ENCODE measurements at places on chromosomes 2 and 18.

DNA sequence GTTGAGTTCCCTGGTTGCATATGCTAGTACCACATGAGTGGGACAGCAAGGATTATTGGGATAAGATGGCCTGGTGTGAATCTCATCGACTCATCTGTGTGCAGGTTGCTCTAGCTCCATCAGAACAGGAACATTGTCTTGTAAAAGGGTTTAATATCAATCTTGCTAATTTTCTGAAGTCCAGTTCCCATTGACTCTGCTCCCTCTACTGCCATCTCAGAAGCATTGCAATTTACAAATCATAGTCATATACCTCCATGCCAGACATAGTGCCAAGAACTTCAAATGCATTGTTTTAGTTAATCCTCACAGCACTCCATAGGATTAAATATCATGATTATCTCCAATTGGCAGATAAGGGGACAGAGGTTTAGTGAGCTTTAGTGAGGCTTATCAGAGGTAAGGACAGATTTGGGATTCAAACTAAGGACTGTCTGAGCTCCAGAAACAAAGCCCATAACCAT, 4.8 kb upstream of the STAT4 start:
- peak; percentile 67 for DNase-seq

DNA sequence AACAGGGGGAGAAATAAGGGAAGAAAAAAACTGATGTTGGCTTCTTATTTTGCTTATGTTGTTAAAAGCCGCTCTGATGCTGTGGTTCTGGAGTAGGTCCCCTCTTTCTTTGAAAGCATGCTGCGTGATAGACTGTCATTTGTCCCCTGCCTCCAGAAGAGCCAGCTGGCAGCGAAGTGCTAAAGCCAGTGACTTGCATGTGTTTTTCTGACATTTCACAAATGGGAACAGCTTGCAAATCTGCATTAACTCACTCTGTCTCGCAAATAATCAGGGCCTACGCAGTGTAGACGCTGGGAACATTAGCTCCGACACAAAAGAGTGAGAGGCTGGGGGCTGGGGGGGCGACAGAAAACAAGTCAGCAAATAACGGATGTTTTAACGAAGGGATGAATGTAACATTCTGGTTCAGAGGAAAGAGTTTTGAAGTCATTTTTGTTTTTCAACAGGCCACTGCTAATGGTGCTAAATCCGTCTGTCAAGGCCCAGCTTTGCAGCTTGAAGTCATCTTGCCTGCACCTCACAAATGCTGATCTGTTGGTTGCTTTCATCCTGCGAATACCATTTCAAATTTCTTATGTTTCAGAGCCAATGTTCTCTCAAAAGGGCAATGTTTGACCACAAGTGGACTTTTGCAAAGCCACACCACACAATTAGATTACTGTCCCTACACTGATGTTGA, 68.8 kb upstream of the PIK3C3 start:
- DNase-seq, result no peak

DNA sequence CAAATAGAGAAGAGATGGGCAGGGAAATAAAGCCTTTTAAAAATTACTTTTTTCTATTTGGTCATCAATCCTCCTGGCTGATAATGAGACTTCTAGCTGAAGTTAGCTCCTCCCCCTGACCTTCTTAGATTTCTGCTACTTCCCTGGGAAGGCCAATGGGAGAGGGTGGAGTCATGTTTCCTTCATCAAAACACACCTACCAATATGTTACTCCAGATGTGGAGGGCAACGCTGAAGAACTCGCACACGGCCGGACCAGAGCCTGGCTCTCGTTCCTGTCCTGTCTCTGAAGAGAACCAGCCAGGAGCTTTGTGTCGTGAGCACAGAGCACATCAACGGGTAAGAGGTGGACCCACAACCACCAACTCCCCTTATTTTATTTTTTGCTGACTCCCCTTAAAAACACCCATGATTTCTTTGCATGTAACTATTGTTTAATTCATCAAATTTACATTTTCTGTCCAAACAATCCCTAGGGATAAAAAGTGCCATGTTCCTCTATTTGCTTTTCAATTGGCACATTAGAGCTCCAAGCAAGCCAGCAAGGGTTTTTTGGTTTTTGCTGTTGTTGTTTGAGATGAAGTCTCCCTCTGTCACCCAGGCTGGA, 94.9 kb downstream of the ADD2 start:
- no peak for DNase-seq

DNA sequence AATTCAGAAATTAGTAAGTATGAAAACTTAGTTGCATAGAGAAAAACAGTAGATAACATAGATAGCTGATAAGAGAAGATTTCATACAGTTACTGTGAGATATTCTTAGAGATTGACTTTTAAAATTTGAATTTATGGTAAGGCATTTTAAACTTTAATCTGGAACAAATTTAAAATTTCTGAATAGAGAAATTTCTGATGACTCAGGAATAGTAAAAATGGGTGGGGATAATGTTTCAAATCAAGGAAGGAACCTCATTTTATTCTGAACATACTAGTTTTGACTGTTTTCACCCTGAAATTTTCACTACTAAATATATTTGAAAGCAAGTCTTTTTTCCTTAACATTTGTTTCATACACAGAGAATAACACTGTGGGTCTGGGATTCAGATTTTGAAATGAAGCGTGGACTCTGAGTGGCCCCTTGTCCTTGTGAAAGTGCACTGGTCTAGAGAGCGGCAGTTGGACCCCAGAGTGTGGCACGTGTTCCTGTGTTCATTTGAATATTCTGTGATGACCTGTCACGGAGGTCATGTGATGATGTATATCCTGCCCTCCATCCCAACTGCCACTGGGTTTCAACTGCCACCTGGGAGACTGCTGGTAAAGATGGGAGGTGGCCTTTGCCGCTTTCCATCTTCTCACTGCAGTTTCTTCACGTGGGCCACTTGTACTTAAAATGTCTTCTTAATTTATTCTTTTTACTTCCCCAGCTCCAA, 38.5 kb upstream of the RAB6D start:
- no peak for DNase-seq

DNA sequence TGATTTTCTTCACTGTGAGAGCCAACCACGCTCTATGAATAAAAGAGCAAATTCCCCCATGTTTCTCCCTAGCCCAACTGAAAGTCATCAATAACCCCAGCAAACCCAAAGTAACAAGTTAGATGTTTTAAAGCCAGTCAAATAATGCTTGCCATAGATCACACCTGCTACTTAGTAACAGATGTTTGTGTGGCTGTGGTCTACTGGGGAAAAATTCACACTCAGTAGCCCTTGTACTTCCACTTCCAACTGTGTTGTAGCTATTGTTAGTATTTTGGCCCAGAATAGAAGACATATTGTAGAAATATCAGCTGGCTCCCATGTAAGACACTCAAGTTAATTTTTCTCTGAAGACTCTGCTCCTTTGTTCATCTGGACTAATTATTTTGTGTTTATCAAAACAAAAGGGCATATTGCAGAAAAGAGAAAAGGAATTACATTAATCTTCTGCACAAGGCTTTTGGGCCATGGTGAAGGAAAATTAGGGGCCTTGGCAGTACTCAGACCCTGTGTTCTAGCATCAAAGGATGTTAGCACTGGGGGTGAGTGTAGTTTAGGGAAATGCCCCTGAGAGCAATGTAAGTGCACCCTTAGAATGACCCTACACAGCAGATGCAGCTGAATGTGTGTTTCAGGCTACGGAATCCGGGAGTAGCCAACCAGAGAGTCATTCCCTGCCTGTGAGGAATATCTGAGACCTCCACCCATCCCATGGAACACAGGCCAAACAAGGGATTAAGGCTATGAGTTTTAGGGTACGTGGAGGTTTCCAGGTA, 521.9 kb downstream of the EPHA4 start:
- DNase-seq, result no peak

- no peak for DNase-seq
Measured at GRCh38 chr2:197349699-197350098, 39.1 kb upstream of the ANKRD44 start.

DNA sequence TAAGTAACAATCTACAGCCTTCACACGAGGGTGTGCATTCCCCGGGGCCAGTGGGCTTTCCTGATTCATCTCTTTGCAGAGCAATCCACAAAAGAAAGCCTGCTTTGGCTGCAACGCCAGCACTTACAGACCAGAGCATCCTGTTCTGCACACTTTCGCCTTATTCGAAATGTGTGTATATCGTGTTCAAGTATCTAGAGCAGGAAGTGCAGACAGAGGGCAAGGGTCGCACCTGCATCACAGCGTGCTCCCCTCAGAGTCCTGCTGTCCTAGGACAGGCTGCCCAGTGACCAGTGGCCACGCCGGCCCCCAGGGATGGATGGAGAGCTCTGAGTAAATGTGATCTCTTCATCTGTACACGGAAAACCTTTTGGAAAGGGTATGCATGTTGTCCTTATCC, 264.3 kb downstream of the ZNF516 start:
- no peak for DNase-seq

GRCh38 chr2:14560716-14561115, 71.8 kb upstream of the LRATD1 start:
- no peak for DNase-seq

GRCh38 chr2:219453671-219454590, 19.3 kb downstream of the SPEG start:
- no peak for DNase-seq

- DNase-seq, result no peak
Measured at GRCh38 chr2:48146552-48146951, 240.3 kb upstream of the FBXO11 start.

GRCh38 chr18:36589857-36590543, 238.8 kb downstream of the TPGS2 start:
- DNase-seq, result no peak

DNA sequence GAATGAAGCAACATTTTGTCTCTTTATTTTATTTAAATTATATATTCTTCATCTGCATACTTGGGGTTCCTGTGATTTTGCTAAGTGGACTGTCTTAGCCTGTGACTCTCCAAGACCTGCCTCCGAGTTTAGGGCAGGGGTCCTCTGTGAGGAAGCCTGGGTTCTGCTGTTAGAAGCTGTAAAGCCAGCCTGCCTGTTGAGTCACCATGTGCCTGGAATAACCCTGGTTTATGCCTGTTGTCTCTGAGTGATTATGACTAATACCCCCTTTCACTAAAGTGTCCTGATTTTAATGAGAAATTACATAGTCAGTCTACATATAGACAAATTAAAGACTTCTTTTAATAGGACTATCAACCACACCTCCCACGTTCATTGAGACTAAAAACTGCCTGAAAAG, 369.1 kb downstream of the ZNF521 start:
- DNase-seq, result no peak

GRCh38 chr2:205077159-205077558, 531.9 kb downstream of the PARD3B start:
- no peak for DNase-seq

GRCh38 chr2:177816766-177817165, 255.8 kb downstream of the PDE11A start:
- DNase-seq, result no peak

DNA sequence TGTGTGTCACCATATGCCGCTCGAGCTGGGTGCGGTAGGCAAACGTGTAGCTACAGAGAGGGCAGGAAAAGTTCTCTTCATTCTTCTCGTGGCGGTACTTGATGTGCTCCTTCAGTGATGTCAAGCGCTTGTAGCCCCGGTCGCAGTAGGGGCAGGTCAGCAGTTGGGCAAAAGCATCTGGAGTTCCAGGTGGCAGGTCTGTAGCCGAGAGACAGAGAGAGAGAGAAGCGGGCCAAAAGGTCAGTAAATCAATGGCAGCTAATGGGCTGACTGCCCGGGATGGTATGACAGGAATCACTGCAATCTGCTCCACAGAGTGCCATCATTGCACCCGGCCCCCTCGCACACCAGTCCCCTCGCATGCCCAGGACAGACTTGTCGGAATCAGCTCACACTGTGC, 116.0 kb downstream of the ZEB2 start:
- DNase-seq, result no peak

DNA sequence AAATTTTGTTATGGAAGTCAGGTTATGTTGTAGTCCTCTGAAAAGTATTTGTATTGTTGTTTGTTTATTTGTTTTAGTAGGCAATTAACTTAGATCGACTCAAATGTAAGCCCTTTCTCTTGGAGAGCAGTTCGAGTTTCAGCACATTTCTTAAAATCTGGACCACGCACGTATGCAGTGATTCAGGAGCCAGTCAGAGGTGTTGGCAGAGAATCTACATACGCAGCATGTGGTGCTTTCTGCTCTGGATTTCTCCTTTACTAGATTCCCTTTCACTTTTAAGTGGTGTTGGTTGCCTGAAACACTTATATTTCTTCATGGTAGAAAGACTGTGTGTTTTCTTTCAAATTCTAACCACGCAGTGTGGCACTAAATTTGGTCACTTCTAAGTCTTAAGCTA, 773.9 kb upstream of the LRATD1 start:
- no peak for DNase-seq

DNA sequence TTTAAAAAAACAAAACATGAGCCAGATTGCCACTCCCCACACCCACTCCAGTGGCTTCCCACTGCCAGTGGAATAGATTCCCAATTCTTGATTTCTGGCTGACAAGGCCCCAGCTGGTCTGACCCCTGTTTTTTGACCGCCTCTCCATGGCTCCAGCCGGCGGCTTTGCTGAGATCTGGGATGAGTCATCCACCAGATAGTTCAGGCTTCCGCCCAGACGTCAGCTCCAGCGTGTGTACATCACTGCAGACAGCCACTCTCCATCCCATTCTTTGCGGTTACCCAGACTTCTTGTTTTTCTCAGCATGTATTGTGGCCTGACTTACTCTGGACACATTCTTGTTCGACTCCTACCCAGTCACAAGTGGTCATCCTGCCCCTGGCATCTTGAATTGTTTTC, 227.9 kb downstream of the GBX2 start:
- DNase-seq, result no peak

GRCh38 chr2:111642586-111643327, 241.2 kb downstream of the ANAPC1 start:
- DNase-seq, result no peak

DNA sequence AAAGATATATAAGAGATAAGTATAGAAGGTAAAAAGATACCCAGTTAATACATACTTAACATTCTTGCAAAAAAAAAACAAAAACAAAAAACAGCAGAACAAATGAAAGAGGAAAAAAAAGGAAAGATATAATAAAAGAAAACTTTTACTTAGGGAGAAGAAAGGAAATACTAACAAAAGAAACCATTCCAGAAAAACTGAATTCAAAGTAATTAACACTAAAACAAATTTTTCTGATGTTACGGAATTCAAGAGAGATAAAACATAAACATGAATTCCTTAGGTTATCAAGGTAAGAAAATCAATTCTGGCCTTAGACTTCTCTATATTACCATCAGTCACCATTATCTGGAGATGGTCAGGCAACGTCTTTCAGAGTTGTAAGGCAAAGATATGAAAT, 261.8 kb downstream of the ZEB2 start:
- DNase-seq, result no peak

DNA sequence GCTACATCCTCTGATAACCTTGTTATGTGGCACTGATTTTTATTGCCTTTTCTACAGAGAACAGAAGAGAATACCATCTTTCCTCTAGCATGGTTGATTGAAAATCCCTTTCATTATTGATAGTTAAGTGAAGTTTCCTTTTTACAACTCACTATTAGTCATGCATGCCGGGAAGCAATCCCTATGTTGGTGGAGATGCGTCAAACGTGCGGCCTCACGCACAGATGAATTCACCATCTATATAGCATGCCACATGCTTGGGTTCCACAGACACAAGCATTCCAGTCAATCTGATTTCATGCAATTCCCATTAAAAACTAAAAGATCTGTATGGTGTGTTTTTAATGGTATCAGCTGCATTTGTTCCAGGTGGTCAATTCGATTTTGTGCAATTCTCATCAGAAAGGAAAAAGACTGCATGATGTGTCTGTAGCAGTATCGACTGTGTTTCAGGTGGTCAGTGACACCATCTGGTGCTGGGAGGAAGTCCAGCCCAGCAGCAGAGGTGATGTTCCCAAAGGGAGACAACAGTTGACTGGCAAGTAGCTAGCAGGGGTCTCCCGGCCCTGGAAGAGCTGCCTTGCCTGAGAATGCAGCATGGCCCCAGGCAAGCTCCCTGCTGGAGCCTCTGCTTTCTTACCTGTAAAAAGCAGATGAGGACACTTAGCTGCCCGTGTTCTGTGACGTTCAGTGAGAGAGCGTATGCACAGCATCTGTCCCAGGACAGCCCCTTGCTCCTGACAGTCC, 151.3 kb upstream of the NCK2 start:
- DNase-seq, result no peak

Data from activated CD8-positive, alpha-beta memory T cell treated with anti-CD3 and anti-CD28 coated beads for 24 hours (primary cell).